ENCODE measurements at places on chromosomes 11 and 22.

- no peak for DNase-seq
Measured at GRCh38 chr22:47398921-47399790, 636.7 kb downstream of the TBC1D22A start.

DNA sequence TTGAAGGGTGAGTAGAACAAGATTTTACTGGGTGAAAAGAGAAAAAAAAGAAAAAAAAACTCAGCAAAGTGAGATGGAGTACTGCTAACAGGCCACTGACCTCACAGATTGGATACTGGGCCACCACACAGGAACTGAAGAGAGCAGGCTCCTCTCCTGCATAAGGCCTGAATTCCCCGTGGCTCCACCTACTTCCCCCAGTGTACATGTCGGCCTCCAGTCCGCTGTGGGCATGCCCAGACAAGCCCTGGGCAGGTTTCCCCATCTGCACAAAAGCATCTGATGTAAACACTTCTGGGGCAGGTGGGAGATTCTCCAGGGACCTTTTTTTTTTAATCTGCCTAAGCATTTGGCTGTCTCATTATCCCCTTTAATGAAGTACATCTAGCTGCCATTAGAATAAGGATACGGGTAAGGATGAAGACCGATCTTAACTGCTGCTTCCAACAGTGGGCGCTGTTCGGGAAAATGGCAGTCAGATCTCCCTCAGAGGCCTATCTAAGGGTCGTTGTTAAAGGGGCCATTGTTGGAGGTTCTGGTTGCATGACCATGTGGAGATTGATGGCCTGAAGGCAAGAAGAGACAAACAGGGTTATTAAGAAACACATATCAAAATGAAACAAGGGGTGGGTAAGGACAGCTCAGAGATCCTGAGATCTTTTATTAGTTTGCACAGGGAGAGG is 48.5 kb downstream of the MS4A13 start:
- DNase-seq = no peak

DNA sequence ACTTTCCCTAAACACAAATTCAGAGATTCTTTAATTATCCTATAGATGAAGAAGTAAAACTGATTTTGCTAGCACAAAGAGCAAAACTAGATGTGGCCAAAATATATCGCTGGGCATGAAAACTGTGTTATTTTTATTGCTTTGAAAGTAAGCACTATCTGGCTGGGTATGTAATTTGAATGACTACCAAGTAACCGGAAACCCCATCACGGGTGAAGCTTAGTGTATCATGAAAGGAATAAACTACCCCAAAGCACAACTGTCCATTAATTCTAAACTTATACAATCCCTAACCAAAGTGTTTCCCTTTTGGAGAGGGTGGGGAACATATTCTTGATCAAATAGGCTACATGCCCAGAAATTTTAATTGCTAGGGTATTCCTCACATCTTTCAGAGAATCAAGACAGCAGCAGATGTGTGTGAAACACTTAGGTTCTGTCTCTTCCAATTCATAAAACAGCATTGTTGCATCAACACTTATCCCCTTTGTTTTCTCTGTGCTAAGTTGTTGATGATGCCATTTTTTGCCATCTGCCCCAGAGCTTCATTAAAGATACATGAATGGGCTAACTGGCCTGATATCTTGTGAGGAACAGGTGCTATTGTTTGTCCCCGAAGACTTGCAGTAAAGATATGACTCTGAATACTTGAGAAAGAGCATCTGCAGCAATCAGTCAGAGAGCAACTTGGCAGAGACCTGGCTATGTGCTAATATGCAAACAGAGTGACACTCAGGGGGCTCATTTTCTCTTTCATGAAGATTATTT is 238.2 kb downstream of the SOX6 start:
- DNase-seq = no peak

- DNase-seq = no peak
Measured at GRCh38 chr11:123525097-123525496, 95.0 kb downstream of the GRAMD1B start.

- no peak for DNase-seq
Measured at GRCh38 chr11:10072142-10072541, 221.9 kb downstream of the SBF2 start.

- no peak for DNase-seq
Measured at GRCh38 chr11:30666817-30667216, 80.7 kb upstream of the MPPED2 start.

- DNase-seq = no peak
Measured at GRCh38 chr11:19656140-19656541, 56.5 kb upstream of the NAV2 start.

- peak; percentile 51 for DNase-seq
Measured at GRCh38 chr11:12376259-12377081, 901 bp upstream of the PARVA start.

DNA sequence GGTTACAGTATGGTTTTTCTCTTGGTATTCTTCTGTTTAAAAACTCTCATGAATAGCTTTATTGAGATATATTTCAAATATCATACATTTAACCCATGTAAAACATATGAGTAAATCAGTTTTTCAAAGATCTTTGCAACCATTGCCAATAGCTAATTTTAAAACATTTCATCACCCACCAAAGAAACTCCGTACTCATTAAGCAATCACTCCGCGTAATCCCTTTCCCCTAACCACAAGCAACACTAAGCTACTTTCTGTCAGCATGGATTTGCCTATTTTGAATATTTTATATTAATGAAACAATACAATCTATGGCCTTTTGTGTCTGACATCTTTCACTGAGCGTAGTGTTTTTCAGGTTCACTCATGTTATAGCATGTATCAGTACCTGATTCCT is 697.9 kb upstream of the ANO5 start:
- no peak for DNase-seq

- DNase-seq = no peak
Measured at GRCh38 chr11:72762641-72763304, 10.6 kb upstream of the ARAP1 start.

GRCh38 chr11:76335842-76336241 is 45.1 kb downstream of the THAP12 start:
- no peak for DNase-seq

- no peak for DNase-seq
Measured at GRCh38 chr11:128776424-128777284, 82.8 kb downstream of the FLI1 start.

DNA sequence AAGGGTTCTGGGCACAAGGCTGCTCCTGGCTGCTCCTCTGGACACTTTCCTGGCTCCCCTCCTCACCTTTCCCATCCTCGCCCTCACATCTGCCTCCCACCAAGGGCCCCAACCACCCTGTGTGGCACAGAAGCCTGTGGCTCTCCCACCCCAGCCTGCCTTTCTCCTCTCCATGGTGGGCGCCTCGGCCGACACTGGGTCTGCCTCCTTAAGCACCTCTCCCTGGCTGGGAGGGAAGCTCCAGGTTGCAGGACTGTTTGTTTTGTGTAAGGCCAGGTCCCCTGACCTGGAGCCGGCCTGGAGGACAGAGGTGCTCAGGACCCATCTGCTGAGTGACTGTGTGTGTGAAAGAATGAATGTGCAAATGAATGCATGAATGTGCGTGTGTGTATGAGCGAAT is 14.1 kb downstream of the MUC6 start:
- DNase-seq = no peak

DNA sequence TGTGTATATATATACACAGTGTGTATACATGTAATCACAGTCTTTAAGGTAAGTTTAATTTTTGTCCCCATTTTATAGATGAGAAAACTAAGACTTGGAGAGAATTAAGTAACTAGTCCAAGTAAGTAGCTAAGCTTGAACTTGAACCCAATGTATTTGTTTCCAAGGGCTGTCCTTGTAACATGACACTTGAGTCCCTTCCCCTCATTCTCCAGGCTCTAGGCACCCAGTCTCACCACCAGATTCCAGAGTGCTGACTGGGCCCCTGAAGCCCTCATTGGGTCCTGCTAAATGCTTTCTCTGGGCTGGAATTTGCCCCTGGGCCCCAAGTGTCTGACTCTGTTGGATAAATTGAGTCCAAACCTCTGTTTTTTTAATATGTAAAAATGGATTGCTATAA is 45.5 kb downstream of the ADM start:
- no peak for DNase-seq

GRCh38 chr11:57637626-57638004 is 12.1 kb downstream of the YPEL4 start:
- DNase-seq = no peak

GRCh38 chr11:112455791-112456190 is 195.1 kb upstream of the PLET1 start:
- DNase-seq = no peak

All from GM04503 (cell line).